ENCODE measurements at places on chromosomes 12 and 14. TPM values are rescaled to one million over a fixed set of nuclear protein-coding genes. Genes with fewer than 3 reads are reported as not detected.

TTC9 gene
- 9.2 TPM for polyA plus RNA-seq

MYO1H gene
- polyA plus RNA-seq = not detected

MCRS1 gene
- polyA plus RNA-seq = 57.3 TPM

ERP29 gene
- polyA plus RNA-seq = 257 TPM

TSPAN8 gene
- not detected for polyA plus RNA-seq

FAM181A gene
- polyA plus RNA-seq = not detected
